ENCODE measurements at places on chromosomes 2 and 18.

GRCh38 chr2:236498369-236498768, 71.3 kb upstream of the ACKR3 start:
- DNase-seq: no peak

GRCh38 chr2:174779361-174779928, 15.2 kb upstream of the CHRNA1 start:
- no peak for DNase-seq

DNA sequence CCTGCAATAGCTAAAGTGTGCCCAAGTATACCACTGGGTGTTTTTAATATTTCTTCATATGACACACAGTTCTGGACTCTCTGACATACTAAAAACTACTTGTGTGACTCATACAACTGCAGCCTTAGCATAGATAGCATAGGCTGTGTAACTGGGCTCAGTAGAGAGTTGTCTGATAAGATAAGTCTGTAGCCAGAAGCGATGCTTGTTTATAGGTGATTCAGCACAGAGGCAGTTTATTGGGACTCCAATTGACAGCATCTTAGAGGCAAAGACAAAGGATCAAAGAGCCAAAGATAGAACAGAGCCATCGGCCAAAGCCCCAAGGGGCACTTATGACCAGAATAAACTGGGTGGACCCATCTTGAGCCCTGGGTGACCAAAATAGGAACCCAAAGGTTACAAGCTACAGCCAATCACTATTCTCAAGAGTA, 42.3 kb downstream of the AAK1 start:
- DNase-seq: no peak

GRCh38 chr2:235976956-235977355, 191.2 kb downstream of the GBX2 start:
- no peak for DNase-seq

GRCh38 chr2:47386551-47386950, 16.4 kb upstream of the MSH2 start:
- DNase-seq: no peak

GRCh38 chr2:178286636-178287035, 92.3 kb downstream of the OSBPL6 start:
- no peak for DNase-seq

DNA sequence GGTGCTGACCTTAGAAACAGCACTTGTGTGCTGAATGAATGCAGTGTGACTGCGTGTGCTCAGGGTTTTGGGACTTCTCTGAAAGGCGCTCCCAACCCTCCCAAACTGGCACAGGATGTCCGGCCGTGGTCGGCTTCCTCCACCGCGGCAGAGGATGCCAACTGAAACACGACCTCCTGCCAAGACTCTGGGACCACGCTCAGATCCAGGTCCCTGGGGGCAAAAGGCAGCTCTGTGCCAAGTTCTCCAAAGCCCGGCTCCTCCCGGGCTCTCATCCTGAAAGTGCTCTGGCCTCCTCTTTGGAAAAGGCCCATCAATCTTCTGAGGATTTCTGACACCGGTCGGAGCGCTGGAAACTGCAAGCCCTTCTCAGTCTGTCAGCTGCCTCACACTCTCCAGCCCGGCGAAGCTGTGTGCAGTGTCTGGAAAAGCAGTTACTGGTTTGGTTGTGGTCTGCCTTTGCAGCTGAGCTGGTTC, 32.3 kb upstream of the ZBTB7C start:
- DNase-seq: no peak

DNA sequence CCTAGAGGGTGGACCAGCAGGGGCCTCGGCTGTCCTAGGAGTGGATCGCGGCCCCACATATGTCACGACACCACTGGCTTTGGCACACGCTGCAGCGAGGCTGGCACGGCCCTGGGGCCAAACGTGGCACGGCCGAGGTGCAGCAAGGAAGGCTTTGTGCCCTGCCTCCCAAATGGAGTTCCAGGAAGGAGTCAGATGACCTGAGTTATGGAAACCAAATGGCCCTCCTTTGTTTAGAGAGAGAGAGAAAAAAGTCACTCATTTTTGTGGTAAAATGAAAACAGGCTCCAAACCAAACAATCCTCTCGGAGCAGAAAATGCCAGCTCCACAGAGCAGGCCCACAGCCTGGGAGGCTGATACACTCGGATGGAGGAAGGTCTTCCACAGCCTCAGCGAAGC, 105.6 kb downstream of the ANTXR1 start:
- no peak for DNase-seq
